ENCODE measurements at places on chromosomes 3 and 15.

DNA sequence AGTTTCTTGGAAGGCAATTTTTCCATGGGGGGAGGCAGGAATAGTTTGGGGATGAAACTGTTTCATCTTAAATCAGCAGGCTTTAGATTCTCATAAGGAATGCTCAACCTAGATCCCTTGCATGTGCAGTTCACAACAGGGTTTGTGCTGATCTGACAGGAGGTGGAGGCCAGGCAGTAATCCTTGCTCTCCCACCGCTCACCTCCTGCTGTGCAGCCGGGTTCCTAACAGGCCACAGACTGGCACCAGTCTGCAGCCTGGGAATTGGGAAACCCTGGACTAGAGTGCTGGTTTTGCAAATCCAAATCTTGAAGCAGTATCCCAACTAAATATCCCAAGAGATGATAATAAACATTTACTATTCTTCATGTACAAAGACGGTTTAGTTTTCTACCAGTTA, 256.3 kb upstream of the TMCO5A start:
- DNase-seq, result no peak

GRCh38 chr15:83300826-83301225, 16.4 kb upstream of the BNC1 start:
- DNase-seq, result no peak

GRCh38 chr3:174330303-174330702, 528.8 kb upstream of the NAALADL2 start:
- DNase-seq, result no peak

DNA sequence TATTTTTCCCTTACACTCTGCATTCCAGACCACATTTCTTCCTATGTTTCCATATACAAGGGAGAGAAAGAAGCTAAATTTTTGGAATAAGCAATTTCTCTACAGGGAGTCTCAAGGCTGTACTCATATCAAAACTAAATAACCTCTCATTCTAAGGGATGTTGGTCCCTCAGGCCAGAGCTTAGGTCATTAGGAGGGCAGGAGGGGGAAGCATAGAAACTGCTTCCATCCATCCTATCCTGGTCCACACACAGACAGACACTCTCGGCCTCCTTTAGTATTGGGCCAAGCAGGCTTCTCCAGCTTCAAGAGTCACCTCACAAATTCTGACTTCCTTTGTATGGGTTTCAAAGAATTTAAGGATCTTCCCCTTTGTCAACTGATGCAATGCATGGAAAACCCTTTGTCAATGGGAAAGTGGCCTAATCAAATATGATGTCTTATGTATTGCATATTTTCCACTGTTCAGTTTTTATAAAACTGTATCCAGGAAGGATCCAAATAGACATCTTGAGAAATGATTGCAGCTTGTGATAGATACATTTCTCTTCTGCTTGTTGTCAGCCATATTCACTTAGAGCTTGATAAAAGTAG, 140.7 kb upstream of the RARB start:
- no peak for DNase-seq

- DNase-seq, result no peak
These were observed 17.8 kb downstream of the ITGA11 start for GRCh38 chr15:68414206-68414555.

- no peak for DNase-seq
These were observed 37.4 kb upstream of the PCSK6 start for GRCh38 chr15:101526890-101527289.

DNA sequence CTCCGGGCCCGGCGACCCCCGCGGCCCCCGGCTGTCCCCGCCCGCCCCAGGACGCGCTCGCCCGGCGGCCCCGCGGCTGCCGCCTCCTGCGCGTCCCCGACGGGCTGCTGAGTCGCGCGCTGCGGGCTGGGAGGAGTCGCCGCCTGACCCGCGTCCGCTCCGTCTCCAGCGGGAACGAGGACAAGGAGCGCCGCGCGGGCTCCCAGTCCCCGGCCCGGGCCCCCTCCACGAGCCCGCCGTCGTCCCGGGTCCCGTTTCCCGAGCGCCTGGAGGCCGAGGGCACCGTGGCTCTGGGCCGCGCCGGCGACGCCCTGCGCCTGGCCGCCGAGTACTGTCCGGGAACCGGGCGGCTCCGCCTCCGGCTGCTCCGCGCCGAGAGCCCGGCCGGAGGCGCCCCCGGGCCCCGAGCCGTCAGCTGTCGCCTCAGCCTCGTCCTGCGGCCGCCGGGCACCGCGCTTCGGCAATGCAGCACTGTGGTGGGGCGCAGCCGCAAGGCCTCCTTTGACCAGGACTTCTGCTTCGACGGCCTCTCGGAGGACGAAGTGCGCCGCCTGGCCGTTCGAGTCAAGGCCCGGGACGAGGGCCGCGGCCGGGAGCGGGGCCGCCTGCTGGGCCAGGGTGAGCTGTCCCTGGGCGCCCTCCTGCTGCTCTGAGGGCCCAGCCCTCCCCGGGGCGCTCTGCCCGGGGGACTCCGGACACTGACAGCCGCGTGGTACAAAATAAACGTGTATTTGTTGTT, 1.5 kb downstream of the C2CD4A start:
- DNase-seq, result no peak

DNA sequence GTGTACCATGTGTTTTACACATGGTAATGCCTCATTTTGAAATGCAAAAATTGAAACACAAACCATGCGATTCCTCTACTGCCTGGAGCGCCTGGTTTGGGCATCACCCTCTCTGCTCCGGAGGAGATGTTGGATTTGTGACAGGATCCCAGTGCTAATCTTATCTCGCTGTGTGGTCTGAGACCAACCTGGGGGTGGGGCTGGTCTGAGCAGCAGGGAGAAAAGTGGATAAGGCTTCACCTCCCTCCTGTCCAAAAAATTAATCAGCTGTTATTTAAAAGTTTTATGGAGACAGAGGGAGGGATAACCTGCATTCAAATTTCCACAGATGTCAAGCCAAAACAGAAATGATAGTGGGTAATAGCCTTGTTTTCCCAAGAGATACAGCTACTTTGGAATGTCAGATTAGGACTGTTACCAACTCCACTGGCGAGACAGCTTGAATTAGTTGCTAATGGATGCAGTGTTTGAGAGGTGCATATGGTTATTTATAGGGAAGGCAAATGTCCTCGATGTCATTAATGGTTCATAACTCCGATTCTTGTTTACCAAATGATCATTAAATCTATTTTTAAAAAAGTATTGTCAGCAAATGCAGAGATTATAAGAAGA, 54.0 kb upstream of the SKOR1 start:
- DNase-seq, result no peak

DNA sequence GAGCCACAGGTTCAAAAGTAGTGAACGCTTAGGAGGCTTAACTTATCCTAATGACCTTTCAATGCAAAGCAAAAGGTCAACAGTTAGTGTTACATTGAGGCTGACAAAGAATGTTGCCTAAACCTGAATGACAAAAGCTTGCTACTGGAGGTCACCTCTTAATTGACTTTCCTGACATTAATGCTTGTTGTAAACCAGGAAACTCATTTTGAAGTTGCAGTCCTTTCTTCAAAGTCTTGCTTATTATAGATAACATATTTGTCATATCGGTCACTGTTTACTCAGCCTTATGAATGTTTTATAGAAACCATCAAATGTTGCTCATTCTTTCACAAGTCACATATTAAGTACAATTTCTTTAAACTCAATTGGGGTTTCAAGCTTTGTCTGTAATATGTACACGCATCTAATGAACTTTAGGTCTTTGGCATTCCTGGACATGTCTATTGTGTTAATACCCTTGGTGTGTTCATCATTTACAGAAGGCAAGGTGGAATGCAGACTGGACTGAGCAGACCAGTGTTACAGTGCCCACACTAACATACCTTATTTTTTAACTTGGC, 488.2 kb upstream of the NECTIN3 start:
- DNase-seq, result no peak

Measured in RWPE2 (cell line).